ENCODE measurements at places on chromosomes 2 and 18. TPM values are rescaled to one million over a fixed set of nuclear protein-coding genes. Genes with fewer than 3 reads are reported as not detected.

Gene FEZ2
- total RNA-seq, result 13.5 TPM

Gene LYPD6B
- total RNA-seq, result not detected

DNA sequence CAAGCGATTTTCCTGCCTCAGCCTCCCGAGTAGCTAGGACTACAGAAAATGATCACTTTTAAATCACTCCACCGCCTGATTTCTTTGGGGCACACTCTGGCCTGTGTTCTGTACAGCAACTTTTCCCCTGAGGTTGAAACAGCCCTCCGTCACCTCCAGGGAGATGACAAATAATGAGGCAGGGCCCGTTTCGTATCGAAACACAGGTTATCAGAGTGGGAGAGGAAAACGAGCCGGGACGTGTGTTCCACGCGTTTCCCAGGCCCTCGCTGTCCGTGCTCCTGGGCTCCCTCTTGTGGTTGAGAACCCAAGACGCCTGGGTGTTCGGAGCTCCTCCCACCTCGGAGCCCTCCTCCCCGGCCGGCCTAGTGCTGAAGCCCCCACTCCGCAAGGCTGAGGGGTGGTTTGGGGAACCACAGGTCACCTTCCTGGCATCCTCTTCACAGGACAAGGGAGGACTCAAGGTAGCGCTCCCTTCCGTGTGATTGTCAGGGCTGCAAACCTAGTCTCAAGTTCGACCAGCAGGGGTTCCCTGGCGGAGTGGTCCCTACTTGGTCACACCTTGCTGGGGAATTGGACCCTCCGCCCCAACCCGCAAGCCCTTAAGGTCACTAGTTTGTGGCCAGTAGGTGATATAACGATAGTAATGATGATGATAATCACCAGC is 12.8 kb downstream of the ATP6V1B1 start:
- H3K4me1 ChIP-seq, result peaks cover 16% of the 10 kb centered on the region
- H3K36me3 ChIP-seq, result no peaks in the 10 kb centered on the region

DNA sequence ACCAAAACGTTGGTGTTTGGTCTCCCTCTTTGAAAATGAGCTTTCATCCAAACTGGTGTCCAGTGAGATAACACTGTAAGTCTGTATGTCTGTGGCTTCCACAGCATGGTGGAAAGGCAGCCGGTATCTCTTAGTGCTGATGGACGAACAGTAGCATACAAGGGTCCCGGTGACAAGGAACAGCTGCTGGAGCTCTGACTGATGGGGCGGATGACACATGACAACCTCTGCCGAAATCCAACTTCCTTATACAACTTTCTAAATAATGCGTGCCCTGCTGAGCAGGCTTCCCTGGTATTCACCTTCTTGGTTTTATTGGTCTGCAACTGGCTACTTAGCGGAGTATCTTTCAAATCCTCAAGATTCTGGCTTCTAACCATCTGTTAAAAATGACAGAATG is 216.2 kb downstream of the SRBD1 start:
- H3K4me1 ChIP-seq, result no peaks in the 10 kb centered on the region
- DNase-seq, result no peak
- peaks cover 4% of the 10 kb centered on the region for H3K36me3 ChIP-seq
- no peak overlapping the region for H3K4me3 ChIP-seq
- no peaks in the 10 kb centered on the region for H3K27me3 ChIP-seq

GRCh38 chr2:190847504-190848081 is 33.0 kb upstream of the GLS start:
- H3K27me3 ChIP-seq, result no peaks in the 10 kb centered on the region
- DNase-seq, result no peak
- no peak overlapping the region for H3K27ac ChIP-seq
- H3K4me1 ChIP-seq, result peaks cover 15% of the 10 kb centered on the region

All from activated CD4-positive, alpha-beta T cell treated with anti-CD3 and anti-CD28 coated beads, Interleukin-2, amount 10 ng/mL, durations not matched to agents 24 days and 14 days (primary cell).